ENCODE measurements at places on chromosomes 3 and 15.

GRCh38 chr3:150830094-150830681 lies 67.2 kb upstream of the SIAH2 start:
- DNase-seq: no peak

- no peak for DNase-seq
Observed at GRCh38 chr3:23254835-23255234, 51.7 kb downstream of the UBE2E2 start.

- DNase-seq: no peak
Observed at GRCh38 chr3:50210510-50211367, 5.7 kb downstream of the SLC38A3 start.

GRCh38 chr3:193053046-193053435 lies 135.4 kb upstream of the MB21D2 start:
- DNase-seq: no peak

DNA sequence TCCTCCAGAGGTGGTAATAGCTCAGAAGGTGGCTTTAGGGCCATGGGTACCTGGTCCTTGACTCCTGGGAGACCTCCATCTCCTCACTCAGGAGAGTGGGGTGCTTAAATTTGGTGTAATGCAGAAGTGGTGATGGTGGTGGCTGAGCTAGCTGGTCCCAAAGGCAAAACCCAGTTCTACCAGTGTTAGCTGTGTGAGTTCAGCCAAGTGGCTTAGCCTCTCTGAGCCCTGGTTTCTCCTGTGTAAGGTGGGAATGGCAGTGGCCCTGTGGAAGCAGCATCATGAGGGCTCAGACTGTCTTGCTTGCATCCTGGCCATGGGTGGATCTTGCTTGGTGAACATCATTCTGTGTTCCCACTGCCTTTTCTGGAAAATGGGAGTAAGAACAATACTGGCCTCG lies 9.4 kb downstream of the SEMA3F start:
- no peak for DNase-seq

GRCh38 chr15:71013446-71013845 lies 101.8 kb upstream of the THSD4 start:
- DNase-seq: no peak

DNA sequence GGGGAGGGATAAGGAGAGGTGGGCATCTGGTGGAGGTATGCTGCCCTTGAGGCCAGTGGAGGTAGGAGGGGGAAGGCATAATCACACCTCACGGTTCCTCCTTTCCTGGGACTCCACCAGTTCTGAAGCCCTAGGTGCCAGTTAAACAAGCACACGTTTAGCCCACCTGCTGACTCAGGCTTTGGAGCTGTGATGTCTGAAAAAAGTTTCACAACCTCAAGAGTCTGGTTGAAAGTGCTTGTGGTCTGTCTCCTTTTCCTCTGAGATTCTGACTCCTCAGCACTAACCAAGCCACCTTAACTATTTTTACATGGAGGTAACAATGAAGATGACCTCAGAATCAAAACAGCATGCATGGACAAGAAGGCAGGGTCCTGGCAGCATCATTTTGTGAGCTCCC lies 23.0 kb downstream of the HPS3 start:
- DNase-seq: no peak

Measured in stimulated activated CD4-positive, alpha-beta T cell treated with anti-CD3 and anti-CD28 coated beads, TNF-alpha, amount 100 ng/mL, for 4 hours (primary cell).